ENCODE measurements at places on chromosomes 4 and X.

GRCh38 chrX:152136312-152136711 is 2.1 kb downstream of the MAGEA10 start:
- DNase-seq = no peak

DNA sequence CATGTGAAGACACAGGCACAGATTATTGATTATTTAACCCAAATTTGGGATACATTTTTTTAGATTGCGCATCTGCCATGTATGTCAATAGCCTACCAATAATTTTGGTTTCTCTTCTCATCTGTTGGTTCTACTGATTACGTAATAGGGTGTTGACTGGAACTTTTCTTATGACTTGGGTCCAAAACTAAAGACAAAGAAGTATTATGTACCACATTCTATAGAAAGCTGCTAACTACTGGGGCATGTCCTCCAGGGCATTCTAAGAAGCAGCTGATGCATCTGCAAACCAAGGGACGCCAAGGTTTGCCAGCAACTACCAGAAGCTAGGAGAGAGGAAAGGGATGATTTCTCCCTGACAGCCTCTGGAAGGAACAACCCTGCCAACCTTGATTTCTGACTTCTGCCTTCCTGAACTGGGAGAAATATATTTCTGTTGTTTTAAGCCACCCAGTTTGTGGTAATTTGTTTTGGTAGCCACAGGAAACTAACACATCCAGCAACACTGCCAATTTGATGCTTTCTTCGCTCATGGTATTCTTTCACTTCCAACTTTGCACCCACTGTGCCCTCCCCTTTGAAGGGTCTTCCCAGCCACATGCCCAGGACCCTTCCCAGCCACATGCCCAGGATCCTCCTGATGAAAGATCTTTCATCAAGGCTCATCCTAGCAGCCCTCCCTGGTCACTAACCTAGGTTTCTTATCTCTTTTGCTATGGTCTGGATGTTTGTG is 15.9 kb upstream of the TLR1 start:
- no peak for DNase-seq

- no peak for DNase-seq
Observed at GRCh38 chr4:15690020-15690809, 8.6 kb downstream of the FAM200B start.

DNA sequence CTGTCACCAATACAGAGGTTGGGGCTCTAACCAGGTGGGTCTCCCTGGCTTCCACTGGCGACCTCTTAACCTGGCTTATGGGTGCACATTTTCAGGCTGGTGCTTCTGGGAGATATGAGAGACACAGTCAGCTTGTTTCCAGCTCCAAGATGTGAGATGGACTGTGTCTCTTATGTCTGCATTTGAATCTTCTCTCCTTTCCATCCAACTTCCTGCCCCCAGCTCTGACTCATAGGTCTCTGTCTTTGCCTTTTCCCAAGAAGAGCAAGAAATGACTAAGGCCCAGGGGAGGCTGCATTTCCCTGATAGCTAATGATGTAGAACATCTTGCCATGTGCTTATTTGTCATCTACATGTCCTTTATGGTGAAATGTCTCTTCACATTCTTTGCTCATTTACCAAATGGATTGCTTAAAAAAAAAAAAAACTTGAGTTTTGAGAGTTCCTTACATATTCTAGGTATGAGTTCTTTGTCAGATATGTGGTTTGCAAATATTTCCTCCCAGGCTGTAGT is 3.2 kb upstream of the UXT start:
- DNase-seq = no peak

DNA sequence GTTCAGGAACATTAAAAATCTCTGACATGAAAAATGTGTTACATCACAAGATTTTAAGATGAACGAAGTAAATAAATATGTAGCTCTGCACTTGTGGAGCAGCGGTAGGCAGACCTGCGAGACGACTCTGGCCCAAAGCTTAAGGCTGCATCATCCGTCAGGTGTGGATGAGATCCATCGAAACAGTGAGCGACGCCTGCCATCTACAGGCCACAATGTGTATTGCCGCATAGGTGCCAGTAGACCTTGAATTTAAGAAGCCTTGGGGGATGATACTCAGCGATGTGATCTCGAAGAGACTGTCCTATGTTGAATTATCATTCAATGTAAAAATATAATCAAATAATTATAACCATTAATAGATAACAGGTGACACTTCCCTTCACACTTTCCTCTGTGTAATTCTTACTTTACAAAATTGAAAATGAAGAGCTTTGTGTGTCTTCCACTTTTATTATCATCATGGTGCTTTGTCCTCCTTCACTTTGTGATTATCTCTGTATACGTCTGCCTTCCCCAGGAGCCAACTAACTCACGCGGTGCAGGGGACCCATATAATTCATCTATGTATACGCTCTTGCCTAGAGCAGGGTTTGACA is 851.0 kb downstream of the RAB28 start:
- peak; percentile 69 for DNase-seq

DNA sequence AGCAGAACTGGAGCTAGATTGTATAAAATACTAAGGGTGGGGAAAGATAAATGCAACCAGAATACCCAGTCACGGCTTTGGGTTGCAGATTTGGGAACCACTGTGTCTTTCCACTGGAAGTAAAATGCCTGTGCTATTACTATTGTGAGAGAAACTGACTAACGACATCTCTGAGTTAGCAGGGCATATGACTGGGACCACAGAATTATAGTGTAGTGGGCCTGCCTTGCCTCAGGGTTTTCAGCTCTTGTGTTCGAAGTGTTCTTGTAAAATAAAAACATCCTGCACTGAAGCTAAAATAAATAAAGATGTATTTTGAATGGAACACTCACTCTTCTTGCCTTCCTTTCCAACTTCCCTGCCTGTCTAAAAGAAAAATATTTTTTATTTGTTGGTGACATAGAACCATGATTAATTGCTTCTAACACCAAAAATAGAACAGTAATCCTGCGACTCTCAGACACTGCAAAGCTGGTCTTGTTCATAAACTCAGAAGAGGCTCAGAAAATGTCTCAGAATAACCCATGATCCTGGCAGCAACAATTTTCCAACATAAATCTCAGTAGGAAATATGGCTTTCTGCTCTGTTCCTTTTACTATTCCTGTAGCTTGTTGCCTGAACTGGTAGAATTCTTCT is 104.2 kb downstream of the FAM47B start:
- no peak for DNase-seq

- DNase-seq = no peak
Observed at GRCh38 chr4:137471461-137471860, 60.8 kb downstream of the PCDH18 start.

DNA sequence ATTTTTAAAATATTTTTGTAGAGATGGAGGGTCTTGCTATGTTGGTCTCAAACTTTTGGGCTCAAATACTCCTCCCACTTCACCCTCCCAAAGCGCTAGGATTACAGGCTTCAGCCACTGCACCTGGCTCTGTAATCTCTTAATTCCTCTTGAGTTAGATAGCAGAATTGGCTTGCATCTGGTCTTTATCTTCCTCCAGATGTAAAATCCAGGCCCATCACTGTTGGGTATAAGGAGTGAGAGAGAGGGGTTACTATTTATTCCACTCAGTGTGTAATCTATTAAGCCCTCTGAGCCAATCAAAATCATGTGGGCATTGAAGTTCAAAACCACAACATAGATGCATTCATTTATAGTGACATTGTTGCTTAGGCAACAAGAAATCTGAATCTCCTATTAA is 33.9 kb downstream of the ANK2 start:
- DNase-seq = no peak

GRCh38 chr4:37758226-37758625 is 68.3 kb upstream of the PGM2 start:
- DNase-seq = no peak

DNA sequence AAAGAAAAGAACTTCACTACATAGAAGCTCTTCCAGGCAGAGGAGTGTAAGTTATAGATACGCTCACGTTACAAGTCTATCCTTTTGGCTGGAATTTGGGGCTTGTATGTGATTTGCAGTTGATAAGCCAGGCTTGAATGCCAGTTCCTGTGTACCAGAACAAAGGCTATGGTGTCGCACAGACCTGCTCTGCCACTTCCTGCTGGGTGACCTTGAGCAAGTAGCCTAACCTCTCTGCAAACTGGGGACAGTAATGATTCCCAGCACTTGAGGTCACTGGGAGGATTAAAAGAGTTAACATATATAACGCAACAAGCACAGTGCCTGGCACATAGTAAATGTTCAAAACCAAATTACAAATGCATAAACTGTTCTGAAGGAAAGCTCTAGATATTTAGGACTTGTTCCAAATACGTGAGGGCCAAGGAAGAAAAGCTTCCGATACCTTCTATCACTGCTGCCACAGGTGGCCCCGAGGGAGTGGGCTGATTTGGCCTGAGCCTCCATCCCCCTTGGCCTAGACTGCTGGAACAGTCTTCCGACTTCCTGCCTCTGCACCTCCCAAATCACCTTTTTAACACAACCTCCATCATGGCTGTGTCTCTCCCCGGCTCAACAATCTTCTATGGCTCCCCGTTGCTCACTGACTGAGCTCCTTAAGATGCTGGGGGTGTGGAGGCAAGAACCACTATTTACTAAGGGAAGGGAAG is 1.3 kb upstream of the SOWAHD start:
- no peak for DNase-seq

DNA sequence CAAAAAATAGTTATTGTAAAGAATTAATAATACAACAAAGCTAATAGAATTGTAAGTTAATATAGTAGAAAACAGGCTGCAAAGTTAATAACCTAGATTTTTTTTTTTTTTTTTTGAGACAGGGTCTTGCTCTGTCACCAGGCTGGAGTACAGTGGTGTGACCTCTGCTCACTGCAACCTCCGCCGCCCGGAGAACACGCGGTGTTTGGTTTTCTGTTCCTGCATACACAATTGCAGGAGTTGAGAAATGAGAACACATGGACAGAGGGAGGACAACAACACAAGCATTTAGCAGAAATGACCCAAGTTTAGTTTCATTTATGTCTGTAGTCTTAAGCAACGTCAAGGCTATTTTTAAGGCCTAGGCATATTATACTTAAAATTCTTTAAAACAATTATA is 145.9 kb upstream of the PCDH10 start:
- no peak for DNase-seq

DNA sequence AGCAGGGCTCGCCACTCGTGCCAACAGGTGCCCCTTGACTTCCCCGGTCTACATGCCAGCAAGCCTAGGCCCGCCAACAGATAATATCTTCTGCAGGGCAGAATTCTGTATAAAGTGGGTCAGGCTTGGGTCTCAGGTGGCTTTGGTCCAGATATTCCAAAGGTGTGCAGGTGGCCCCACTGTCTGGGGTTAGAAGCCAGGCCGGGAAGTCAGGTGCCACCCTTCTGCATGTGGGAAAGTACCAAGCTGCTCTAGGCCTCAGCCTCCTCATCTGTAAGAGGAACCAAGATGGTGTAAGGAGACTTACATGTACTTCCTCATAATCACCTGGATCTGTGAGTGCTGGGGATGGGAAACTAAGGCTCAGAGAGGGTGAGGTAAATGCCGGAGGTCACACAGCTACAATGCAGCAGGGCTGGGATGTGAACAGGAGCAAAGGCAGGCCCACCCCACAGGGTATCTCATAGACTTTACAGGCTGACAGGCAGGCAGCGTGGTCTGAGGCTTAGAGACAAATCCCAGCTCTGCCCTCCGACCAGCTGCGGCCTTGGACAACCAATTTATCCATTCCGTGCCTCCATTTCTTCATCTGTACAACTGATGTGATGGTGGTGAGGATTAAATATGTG is 35.9 kb downstream of the WDR1 start:
- no peak for DNase-seq

- DNase-seq = peak; percentile 50
Observed at GRCh38 chr4:109998867-109999584, 86.3 kb downstream of the EGF start.

DNA sequence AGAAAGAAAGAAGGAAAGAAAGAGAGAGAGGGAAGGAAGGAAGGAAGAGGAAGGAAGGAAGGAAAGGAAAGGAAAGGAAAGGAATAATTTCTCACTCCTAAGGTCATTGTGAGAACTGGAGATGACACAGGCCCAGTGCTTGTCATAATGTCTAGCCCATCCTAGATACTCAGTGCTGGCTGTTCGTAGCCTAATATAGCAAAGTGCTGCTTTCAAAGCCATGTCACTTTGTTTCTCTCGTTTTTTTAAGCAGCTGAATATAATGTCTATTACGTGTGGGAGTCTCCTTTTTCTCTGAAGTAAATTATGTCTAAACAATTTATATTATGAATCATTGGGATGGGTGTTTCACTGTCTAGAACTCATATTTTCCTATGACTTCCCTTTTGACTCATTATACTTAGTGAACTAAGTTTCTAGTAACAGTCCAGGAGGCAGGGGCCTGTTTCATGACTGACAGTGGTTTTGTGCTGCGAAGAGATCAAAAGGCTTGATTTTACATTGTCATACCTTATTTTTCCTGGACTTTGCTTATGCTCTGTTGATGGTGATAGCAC is 327.0 kb upstream of the ZFP42 start:
- DNase-seq = no peak

DNA sequence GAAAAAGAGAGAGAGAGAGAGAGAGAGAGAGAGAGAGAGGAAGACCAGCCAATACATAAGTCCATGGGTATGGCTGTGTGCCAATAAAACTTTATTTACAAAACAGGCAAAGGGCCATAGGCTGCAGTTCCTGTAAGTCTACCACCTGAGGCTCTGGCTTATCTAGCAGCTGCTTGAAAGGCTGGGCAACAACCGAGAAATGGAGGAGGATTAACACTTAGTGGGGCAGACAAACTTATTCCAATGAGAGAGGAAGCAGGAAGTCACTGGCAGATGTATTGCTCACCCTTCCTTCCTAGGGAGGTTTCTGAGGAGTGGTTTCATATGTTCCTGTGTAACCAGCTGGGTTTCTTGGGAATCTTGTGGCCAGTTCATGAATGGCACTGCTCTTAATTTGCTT is 4.7 kb upstream of the GPR143 start:
- DNase-seq = no peak

- DNase-seq = no peak
Observed at GRCh38 chr4:661881-662761, 12.0 kb downstream of the ATP5ME start.

- DNase-seq = no peak
Observed at GRCh38 chr4:95186666-95187065, 362.1 kb downstream of the UNC5C start.

DNA sequence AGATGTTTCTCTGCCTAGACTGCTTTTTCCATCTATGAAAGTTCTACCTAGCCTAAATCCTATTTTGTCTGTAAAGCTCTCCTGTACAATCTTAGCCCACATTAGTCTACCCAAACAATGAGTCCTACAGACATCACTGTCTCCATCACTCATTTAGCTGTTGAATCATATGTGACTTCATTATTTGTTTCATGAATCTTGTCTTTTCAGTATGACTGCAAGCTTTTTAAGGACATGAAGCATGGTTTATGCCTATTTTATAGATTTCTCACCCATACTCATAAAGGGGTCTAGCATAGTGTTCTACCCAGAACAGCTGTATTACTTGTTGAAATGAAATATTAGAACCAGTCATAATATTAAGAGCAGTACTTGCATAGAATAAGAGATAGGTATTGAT is 13.0 kb downstream of the AMMECR1 start:
- no peak for DNase-seq

DNA sequence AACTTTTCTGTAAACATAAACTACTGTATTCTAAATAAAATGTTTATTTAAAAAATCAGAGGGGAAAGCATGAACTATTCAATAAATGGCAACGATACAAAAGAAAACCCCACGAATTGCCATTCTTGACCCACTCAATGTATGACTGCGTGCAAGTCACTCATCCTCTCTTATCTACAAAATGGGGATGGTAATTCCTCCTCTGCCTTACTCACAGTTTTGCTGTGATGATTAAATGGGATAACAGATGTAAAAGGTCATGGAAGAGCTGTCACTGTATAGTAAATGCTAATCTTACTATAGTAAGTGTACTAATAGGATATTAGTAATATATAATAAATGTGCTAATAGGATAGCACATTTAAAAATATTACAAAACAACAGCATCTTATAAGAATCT is 173.4 kb downstream of the SCFD2 start:
- no peak for DNase-seq

GRCh38 chrX:23789386-23790154 is 6.6 kb downstream of the SAT1 start:
- no peak for DNase-seq
